Activated CD4-positive, alpha-beta T cell treated with anti-CD3 and anti-CD28 coated beads, Interleukin-2, amount 50 U/mL, for 48 hours (primary cell): ENCODE measurements at places on chromosomes 1 and 21.
A peak's percentile ranks its signal among the peaks of the same experiment; 100 is the strongest.

- DNase-seq: no peak
Measured at GRCh38 chr1:107298526-107298925, 157.7 kb downstream of the NTNG1 start.

- no peak for DNase-seq
Measured at GRCh38 chr1:84146411-84147032, 2.5 kb downstream of the PRKACB start.

DNA sequence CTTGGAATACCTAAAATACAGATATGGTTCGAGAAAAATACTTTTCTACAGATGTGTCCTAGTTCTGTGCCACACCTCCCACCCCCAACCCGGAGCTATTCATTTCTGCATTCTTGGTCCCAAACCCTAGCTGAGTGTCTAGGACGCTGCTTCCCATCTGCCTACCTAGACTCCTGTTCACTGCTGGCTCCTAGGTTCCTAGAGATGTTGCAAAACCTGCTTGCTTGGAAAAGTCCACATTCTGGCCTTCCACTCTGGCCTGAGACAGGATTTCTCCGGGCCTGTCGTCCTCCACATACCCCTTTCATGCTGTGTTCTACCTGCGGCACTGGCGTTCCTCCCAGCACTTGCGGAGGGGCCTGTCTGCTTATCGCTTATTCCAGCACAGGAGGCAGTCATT is 165.8 kb upstream of the CTTNBP2NL start:
- no peak for DNase-seq

GRCh38 chr1:225763716-225764548 is 13.7 kb upstream of the SRP9 start:
- no peak for DNase-seq

DNA sequence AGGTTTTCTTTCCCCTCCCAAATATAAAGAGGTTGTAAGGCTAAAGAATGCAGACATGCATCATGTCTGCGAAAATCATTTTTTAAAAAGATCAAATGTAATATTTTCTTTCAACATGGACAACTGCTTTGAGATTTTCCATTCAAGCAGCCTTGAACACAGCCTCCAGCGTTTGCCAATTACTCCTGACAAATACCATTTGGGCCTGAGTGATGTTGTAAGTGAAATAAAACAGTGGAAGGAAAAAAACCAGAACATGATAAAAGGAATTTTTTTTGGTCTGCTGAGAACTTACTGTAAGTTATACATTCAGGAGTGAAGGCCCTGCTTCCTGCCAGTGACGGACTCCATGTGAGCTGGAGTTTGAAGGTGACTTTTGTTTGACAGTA is 37.2 kb downstream of the SETD4 start:
- no peak for DNase-seq

GRCh38 chr1:6651909-6652308 is 27.2 kb downstream of the THAP3 start:
- DNase-seq: no peak

DNA sequence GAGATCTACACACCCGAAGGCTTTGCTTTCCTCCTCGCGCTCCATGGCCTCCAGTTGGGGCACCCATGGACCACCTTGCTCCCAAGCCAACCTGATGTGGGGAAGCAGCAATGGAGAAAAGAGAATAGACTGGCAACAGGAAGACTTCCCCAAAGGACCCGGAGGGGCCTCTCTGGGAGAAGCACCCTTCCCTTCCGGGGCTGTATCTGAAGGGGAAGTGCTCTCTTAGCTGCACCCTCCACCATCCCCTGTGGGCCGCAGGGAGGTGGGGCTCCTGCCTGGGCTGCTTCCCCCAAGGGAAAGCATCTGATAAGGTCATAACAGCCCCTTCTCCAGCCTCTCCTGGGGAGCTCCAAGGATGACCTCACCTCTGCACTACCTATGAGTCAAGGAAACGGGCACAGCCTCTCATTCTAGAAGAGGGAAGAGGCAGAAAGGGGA is 100.2 kb downstream of the RIPK4 start:
- DNase-seq: no peak

GRCh38 chr1:92043621-92044020 is 13.8 kb downstream of the EPHX4 start:
- no peak for DNase-seq

- DNase-seq: no peak
Measured at GRCh38 chr1:246274186-246274585, 232.9 kb downstream of the SMYD3 start.

GRCh38 chr1:214352838-214353237 is 71.9 kb downstream of the SMYD2 start:
- DNase-seq: no peak

GRCh38 chr1:36349241-36349671 is 25.8 kb upstream of the EVA1B start:
- peak; percentile 24 for DNase-seq

DNA sequence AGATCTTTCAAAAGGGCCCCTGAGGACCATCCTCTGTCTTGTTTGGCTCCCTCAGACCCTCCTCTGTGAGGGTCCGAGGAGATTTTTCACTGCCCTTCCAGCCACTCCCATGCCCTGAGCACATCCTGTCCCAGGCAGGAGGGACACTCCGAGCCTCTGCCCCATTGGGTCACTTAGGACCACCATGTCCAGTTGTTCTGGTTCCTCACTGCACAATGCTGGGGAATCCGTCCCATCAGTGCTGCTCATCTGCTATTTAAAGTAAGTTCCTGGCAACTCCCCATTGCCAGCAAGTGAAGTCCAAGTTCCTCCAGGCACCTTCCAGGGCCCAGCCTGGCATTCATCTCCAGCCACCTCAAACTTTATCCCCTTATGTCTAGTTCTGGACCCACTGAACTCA is 117.5 kb upstream of the GRIK3 start:
- no peak for DNase-seq

GRCh38 chr1:196594700-196595099 is 13.5 kb downstream of the KCNT2 start:
- DNase-seq: no peak

GRCh38 chr1:216205176-216205575 is 218.1 kb downstream of the USH2A start:
- no peak for DNase-seq

- DNase-seq: no peak
Measured at GRCh38 chr1:214251354-214251753, 29.6 kb upstream of the SMYD2 start.

DNA sequence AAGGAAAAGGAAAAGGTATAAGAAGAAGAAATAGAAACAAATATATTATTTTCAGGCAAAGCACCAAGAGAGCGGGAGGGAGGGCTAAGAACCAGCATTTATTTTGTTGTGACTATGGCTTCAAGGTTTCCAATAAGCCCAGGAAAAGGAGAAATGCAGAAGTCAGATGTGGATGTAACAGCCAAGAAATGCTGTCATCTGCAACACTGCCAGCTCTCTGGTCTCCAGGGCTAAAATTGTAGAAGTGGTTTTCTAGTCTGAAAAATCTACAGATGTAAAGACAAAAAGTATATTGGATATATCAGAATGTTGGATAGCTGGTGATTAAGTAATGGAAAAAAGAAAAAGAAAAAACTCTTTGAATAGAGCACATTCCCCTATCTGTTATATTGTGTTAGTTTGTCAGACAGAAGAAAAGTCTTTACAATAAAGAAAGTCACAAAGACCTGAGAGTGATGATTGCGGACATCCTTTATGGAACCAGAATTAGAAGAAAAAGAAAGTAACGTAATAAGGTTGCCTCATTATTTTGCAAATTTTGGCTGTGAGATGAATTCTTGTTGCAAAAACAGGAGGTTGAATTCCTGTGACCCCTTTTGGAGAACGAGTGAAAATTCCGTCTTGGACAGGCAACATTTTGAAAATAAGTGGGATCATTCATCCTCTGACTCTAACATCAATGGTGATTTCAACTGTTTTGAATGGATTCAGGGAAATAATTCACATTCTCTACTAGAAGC is 938.1 kb downstream of the TTLL7 start:
- no peak for DNase-seq

DNA sequence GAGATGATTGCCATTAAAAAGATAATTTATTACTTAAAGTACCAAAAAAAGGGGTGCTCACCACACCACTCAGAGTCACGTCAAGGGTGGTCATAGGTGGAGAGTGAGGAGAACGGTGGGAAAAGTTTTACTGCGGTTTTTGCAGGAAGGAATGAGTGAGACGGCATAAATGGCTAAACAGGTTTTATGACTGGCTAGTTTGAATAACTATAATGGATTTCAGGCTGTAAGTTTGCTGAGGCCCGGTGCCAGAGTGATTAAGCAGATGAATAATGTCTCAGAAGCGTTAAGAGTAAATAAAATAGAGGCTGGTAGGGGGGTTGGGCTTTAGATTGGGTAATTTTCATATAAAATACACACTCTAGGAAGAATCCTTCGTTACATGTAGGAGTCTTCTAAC is 1337.8 kb downstream of the AMY1C start:
- no peak for DNase-seq

- DNase-seq: peak; percentile 82
Measured at GRCh38 chr1:203629507-203630082, 3.0 kb downstream of the ATP2B4 start.

DNA sequence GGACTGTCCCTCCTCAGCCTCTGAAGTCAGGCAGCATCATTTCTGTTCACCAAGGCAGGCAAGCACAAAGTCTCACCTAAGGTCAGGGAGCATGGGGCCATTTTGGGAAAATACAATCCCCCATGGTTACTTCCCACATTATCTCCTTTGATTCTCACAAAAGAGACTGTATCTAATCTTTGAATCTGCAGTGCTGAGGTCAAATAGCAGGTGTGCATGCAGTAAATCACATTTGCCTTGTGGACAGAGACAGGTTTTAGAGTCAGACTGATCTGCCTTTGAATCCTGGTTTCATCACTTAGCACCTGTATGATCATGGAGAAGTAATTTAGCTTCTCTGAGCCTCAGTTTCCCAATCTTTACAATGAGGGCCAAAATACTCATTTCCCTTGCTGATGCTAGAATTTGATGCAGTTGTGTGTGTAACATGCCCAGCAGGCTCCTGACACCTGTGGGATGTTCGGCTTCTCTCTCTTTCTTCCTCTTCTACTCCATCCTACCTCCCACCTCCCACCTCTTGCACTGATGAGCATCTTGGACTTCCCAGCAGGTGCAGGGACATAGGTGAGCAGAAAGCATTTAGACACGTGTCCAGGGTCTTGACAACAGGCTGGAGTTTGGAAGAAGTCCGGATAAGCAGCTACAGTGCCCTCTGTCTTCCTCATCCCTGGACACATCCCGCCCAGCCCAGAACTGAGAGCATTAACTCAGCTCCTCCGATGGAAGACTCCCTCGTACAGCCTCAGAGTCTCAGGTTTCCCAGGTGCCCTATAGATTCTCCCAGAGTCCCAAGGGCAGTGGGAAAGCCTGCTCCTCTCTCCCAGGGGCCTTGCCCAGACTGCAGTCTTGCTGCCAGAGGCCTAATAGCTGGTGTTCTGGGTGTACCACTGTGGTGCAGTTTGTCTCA is 18.9 kb downstream of the NENF start:
- no peak for DNase-seq

DNA sequence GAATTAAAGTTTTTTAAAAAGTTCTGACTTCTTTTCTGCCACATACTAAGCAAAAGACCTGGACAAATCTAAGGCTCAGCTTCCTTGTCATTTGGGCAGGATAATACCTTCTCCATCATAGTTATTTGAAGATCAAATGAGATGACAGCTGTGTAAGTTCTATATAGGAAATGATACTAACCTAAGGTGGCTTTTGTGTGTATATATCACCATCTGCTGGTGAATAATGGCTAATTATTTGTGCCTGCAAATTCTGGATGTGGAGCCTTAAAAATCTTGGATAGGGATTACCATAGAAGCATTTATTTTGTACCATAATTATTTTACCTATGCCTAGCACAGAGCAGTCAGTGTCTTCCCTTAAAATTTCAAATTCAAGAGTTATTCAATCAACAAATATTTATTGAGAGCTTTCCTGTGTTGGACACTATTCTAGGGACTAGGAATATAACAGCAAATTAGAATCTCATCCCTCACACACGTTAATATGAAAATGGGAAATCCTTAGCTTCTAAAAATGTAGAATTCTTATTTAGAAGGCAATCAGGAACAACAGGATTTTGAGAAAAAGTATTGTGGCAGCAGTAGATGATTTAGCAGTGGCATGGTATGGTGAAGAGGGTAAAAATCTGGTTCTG is 89.8 kb downstream of the TMEM200B start:
- no peak for DNase-seq

GRCh38 chr1:226606311-226607267 is 58.0 kb downstream of the STUM start:
- DNase-seq: no peak

GRCh38 chr1:243596431-243597062 is 253.5 kb downstream of the AKT3 start:
- peak; percentile 23 for DNase-seq

DNA sequence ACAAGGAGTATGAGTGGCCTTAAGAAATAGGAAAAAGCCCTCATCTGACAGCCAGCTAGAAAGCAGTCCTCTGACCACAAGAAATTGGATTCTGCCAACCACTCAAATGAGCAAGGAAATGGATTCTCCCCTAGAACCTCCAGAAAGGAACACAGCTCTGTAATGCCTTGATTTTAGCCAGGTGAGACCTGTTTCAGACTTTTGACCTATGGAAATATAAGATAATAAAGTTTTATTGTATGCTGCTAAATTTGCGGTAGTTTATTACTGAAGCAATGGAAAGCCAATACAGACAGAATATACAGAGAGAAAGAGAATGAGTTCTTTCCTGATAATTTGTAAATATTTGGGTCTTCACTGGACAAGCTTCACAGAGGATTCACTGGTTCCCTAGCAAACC is 28.8 kb upstream of the SELE start:
- DNase-seq: no peak

GRCh38 chr1:186292875-186293274 is 82.2 kb downstream of the TPR start:
- no peak for DNase-seq

DNA sequence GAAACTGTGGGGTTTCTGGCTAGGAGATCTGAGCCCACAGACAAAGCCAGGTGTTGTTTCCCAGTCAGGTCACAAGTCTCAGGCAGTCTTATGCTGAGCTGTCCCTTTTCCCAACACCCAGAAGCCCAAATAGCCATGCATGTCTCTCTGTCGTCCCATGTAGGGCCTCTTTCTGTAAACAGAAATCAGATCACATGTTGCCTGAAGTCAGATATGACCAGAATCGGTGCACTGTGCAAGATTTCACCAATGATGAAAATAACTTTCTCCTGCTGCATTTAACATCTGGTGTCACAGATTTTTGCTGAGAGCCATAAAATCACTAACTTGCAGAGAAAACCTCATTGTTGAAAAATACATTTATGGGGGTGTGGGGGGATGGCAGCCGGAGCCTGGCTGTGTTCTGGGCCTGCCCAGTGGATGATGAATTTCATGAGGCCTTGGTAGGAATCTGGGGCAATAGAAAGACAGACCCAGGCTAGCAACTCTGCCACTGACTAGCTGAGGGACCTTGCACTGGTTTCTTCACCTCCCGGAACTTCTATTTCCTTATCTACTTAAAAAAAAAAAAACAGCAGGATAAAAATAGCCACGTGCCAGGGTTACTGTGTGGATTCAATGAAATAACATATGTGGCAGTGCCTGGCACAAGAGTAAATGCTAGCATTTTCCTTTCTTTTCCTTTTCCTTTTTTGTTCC is 158.8 kb upstream of the NFIA start:
- DNase-seq: no peak
